ENCODE measurements at places on chromosomes 1 and 21.

DNA sequence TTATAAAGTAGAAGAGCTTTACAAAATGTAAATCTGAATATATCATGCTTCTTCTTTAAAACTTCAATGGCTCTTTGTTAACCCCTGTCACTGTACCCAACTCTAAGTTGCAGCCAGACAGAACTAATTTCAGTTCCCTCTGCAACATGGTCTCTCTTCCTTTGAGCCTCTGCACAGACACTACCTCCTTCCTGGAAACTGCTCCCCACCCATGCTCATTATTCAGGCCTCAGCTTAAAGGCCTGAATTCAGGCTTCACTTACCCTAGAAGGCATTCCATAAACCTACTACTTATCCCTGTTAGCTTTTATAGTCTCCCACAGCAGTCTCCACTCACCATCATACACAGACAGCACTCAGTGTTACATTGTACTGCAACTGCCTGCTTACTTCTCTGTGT, 2.6 kb upstream of the EEIG2 start:
- DNase-seq, result no peak

GRCh38 chr1:239803781-239804180, 287.9 kb upstream of the FMN2 start:
- DNase-seq, result no peak

DNA sequence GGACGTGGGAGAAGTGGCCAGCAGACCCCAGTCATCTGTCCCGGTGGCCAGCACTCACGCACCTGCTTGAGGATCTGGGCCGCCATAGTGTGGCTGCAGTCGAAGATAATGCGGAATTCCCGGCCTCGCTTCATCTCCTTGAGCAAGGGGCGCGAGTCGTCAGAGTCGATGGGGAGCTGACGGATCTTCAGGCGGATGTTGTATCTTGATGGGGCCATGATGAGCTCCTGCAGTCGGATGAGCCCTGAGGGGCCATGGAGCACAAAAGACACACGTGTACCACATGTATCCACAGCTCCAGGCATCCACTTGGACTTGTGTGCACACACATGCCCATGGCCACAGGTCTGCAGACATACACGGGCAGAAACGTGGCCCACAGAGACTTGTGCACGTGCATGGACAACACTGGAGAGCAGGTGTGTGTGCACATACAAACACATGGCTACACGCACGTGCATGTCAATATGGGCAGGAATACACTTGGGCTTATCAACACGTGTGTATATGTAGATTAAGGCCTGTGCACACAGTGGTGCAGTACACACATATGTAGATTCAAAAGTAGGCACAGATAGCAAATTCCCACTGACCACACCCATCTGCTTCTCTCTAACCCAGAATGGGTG, 162.1 kb downstream of the GRIK3 start:
- DNase-seq, result no peak

GRCh38 chr1:15286452-15286851, 39.4 kb downstream of the FHAD1 start:
- no peak for DNase-seq

GRCh38 chr1:116751621-116752020, 2.6 kb upstream of the CD2 start:
- DNase-seq, result no peak
